ENCODE measurements at places on chromosomes 7 and 10. TPM values are rescaled to one million over a fixed set of nuclear protein-coding genes. Genes with fewer than 3 reads are reported as not detected.

The KNDC1 gene
- total RNA-seq: 0.30 TPM

DNA sequence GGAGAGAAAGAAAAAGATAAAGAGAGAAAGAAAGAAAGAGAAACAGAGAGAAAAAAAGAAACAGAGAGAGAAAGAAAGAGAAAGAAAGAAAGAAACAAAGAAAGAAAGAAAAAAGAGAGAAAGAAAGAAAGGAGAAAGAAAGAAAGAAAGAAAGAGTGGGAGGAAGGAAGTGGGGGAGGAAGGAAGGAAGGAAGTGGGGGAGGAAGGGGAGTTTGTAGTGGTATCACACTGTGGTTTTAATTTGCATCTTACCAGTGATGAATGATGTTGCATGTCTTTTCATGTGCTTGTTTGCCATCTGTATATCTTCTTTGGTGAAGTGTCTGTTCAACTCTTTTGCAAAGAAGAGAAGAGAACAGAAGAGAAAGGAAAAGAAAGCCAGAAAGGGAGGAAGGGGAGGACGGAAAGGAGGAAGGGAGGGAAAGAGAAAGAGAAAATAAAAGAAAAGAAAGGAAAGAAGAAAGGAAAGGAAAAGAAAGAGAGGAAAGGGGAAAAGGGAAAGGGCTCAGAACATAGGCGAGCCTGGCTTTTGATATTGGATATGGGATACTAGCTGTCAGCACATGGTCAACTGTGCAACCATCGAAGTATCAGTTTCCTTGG is 79.2 kb upstream of the FRMD4A start:
- no peak for DNase-seq
- no peaks in the 10 kb centered on the region for H3K36me3 ChIP-seq
- H3K27ac ChIP-seq: no peak overlapping the region
- H3K4me1 ChIP-seq: peaks cover 7% of the 10 kb centered on the region
- no peak overlapping the region for H3K4me3 ChIP-seq

DNA sequence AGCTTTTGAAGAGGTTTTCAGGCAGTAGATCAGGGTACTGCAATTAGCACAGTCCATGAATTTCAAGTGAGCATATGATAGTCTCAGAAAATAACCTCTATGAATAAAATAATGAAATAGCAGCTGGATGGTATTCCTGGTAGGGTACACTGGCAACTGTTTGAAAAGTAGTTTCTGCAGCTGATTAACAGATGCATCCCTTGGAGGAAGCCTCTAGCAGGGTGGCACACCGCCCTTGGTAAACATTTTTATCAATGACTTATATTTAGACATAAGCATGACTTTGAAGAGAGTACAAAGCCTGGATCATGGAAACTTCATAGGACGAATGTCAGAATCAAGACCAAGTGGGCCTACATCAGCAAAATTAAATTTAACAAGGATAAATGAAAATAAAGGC is 26.8 kb downstream of the WNT16 start:
- no peaks in the 10 kb centered on the region for H3K4me1 ChIP-seq
- no peak overlapping the region for H3K4me3 ChIP-seq
- H3K27ac ChIP-seq: no peak overlapping the region
- DNase-seq: no peak

DNA sequence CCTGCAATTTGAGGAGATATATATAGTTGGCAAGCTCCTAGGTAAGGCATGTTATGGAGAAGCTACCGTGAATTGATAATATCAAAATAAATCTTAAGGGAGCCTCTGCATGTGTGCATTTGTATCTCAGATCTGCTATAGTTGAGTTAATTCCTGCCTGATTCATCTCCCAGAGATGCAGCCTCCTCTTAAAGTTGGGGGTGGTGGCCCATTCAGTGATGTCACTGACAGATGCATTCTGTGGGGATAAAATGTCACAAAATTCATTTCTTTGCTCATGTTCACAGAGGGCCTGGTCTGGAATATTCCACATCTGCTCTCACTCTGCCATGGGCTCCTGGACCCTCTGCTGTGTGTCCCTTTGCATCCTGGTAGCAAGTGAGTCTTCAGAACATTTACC is 185.8 kb upstream of the PRSS1 start:
- peaks cover 6% of the 10 kb centered on the region for H3K4me1 ChIP-seq
- no peaks in the 10 kb centered on the region for H3K27me3 ChIP-seq
- no peak for DNase-seq

The TMEM184A gene
- total RNA-seq: 0.38 TPM

The RPEL1 gene
- not detected for total RNA-seq

Data from T-cell (primary cell).